Occipital lobe (tissue), 3 donors: ENCODE measurements at places on chromosomes 6 and 20. TPM values are rescaled to one million over a fixed set of nuclear protein-coding genes. Genes with fewer than 3 reads are reported as not detected.

DNA sequence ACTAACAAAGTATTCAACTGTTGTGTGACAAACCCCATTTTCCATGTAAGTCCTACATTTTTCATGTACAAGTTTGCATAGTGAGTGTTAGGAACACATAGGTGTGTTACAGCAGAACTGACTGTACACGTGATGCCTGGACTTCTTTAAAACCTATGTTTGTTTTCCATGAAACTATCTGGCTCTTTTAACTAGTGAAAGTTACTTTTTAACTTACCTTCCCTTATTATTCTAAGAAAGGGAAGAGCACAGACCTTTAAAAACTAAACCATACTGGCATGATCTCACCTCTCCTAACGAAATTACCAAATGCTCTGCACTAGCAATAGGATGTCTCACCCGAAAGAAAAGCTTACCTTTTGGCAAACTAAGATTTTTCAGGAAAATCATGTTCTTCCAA is 87.8 kb downstream of the CENPW start:
- DNase-seq, result no peak

GRCh38 chr20:54043076-54043967 is 27.1 kb downstream of the BCAS1 start:
- DNase-seq, result no peak

DNA sequence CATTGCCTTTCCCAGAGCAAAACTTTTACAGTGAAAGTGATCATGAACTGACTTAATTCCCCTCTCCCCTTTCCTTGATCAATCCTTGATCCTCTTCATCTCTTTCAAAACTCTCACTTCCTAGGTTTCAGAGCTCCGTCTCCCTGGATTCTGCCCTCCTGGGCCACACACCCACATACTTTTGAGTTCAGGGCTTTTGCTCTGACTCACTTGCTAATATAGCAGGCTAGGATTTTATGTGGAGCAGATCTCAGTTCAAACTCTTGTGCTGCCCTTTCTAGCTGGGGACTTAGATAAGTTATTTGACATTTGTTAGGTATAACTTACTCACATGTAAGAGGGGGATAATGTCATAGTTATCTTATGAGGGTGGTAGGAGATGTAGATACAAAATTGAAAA is 109.1 kb upstream of the MLIP start:
- DNase-seq, result no peak

ENPP5 gene
- total RNA-seq, result 4.7 TPM

LTB gene
- total RNA-seq, result 0.31 TPM

ECT2L gene
- total RNA-seq, result 0.31 TPM

ARHGAP40 gene
- total RNA-seq, result not detected

DNA sequence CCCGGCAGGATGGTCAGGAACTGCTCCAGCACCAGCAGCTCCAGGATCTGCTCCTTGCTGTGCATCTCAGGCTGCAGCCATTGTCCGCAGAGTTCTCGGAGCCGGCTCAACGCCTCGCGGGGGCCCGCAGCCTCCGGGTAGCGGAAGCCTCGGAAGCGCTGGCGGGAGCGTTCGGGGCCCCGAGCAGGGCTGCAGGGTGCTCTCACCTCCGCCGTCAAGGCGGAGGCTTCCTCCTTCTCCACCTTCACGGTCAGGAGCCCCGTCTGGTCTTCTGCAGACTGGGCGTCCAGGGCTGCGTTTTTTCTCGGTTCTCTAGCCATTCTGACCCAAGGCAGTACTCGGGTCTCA is 434 bp downstream of the ZKSCAN4 start:
- DNase-seq, result peak; percentile 15

DNA sequence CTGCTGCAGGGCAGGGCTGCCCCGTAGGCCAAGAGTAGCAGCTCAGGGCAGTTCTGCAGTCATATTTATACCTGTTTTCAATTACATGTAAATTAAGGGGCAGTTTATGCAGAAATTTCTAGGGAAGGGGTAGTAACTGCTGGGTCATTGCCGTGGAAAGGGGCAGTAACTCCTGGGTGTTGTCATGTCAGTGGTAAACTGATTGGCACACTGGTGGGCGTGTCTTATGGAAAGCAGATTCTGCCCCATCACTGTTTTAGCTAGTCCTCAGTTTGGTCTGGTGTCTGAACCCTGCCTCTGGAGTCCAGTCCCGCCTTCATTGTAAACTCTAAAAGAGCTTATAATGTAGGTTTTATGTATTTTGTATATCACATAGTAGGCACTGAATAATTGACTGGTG is 22.1 kb downstream of the MAP3K4 start:
- no peak for DNase-seq

TBXT gene
- total RNA-seq, result not detected

GRCh38 chr6:44917430-44917829 is 410.7 kb upstream of the RUNX2 start:
- no peak for DNase-seq

TRAPPC3L gene
- total RNA-seq, result not detected

DNA sequence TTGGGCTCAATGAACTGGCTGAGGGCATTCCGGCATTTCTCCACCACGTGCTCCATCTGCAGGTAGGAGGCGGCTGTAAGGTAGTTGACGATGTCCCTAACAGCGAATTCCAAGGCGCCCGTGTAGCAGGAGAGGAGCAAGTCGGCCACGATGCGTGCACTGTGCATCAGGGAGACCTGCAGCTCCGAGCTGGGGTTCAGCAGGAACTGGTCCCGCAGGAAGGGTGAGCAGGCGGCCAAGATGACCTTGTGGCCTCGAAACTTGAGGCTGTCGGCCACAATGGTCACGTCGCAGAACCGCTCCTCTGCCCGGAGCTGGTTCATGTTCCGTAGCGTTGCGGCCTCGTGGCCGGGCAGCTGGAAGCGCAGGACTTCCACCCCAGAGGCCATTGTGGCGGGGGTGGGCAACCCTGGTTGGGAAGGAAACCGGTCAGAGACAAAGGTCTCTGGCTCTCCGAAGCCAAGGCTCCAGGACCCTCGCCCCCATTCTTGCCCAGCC is 920 bp downstream of the ZBTB12 start:
- DNase-seq, result no peak

- no peak for DNase-seq
Observed at GRCh38 chr6:32982702-32983492, 14.5 kb downstream of the BRD2 start.

PSMB9 gene
- 5.8 TPM for total RNA-seq

- DNase-seq, result no peak
Observed at GRCh38 chr6:52392944-52393343, 27.2 kb upstream of the EFHC1 start.

DNA sequence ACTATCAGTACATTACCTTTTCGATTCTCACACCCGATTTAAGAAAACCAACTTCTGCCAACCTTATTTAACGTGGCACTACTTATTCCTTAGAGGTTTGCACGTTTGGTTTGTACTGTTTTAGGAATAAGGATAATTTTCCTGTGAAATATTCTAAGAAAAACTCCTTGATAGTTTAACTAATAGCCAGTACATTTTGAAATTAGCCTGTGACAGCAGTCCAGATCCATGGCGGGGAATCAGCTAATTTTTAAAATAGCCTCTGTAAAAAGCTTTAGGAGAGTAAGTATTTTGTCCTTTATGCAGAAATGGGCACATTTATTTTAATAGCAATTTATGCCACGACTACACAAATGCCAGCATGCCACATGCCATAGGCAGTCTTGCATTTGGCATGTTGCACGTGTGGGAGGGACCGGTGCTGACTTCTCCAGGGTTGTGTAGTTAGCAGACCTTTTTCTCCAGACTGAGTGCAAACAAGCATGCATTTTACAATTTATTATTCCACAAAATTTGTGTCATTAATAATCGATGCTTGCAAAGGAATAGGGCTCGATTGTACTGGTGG is 6.2 kb downstream of the FOXC1 start:
- DNase-seq, result no peak

- DNase-seq, result no peak
Observed at GRCh38 chr6:87212596-87212995, 57.2 kb downstream of the ZNF292 start.

- no peak for DNase-seq
Observed at GRCh38 chr6:72977114-72977513, 248.2 kb downstream of the KHDC1L start.

OR2H1 gene
- not detected for total RNA-seq

CCDC170 gene
- 0.47 TPM for total RNA-seq

GRCh38 chr20:53162251-53162835 is 190.2 kb downstream of the TSHZ2 start:
- no peak for DNase-seq

SLC26A8 gene
- total RNA-seq, result 5.3 TPM

DNA sequence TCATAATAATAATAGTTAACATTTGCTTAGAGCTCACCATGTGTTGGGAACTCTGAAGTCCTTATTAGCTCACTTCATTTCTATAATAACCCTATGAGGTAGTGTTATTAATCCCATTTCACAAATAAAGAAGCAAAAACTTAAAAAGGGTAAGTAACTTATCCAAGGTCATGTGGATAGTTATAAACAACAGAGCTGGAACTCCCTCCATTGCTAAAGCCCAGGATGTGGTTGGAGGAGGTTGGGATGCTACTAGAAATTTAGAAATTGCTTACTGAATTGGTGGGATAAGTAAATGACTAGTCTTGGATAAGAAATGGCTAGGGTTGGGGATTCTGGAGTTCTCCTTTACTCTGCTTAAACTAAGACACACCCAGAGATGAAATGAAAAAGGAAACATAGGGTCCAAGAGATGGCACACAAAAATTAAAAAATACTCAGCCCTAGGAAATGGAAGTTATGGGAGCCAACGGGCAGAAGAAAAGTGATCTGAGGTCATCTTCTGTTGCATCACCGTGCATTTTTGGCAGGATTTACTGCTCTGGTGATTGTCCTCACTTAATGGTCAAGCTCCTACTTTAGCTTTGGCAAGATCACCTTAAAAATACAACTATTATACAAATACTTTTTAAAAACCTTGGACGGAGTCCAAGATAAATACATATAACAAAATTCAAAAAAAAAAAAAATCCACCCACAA is 7.7 kb upstream of the CLIC5 start:
- DNase-seq, result no peak
